ENCODE measurements at places on chromosomes 4 and X.

GRCh38 chrX:13506574-13506973 is 62.8 kb upstream of the EGFL6 start:
- ATAC-seq = no peak

GRCh38 chr4:93416344-93417128 is 412.0 kb upstream of the ATOH1 start:
- ATAC-seq = no peak

GRCh38 chr4:70940134-70940533 is 38.0 kb downstream of the MOB1B start:
- ATAC-seq = no peak

- no peak for ATAC-seq
Measured at GRCh38 chrX:48579259-48579658, 5.0 kb downstream of the RBM3 start.

- no peak for ATAC-seq
Measured at GRCh38 chr4:182291597-182292270, 48.5 kb downstream of the TENM3 start.

- ATAC-seq = no peak
Measured at GRCh38 chr4:185011408-185011807, 6.9 kb upstream of the HELT start.

DNA sequence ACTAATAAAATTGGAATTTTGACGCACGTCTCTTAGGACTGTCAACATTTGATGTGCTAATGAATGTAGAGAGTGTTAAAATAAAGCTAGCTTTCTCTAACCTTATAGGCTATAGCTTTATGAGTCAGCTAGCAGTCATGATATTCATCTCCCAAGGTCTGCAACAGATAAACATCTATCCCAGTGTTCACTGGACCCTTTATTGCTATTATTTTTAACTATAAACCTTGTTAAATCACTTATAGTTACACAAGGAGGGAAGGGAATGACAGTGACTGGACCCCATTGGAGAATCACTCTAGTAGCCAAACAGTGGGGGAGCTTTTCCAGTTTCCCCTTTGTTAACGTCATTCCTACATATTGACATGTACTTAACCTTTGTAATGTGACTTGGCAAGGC is 67.9 kb upstream of the SHISA3 start:
- ATAC-seq = no peak

- peak; percentile 42 for ATAC-seq
Measured at GRCh38 chr4:101419336-101420135, 72.2 kb upstream of the PPP3CA start.
